Neural progenitor cell (in vitro differentiated cells): ENCODE measurements at places on chromosomes 7 and 10.

DNA sequence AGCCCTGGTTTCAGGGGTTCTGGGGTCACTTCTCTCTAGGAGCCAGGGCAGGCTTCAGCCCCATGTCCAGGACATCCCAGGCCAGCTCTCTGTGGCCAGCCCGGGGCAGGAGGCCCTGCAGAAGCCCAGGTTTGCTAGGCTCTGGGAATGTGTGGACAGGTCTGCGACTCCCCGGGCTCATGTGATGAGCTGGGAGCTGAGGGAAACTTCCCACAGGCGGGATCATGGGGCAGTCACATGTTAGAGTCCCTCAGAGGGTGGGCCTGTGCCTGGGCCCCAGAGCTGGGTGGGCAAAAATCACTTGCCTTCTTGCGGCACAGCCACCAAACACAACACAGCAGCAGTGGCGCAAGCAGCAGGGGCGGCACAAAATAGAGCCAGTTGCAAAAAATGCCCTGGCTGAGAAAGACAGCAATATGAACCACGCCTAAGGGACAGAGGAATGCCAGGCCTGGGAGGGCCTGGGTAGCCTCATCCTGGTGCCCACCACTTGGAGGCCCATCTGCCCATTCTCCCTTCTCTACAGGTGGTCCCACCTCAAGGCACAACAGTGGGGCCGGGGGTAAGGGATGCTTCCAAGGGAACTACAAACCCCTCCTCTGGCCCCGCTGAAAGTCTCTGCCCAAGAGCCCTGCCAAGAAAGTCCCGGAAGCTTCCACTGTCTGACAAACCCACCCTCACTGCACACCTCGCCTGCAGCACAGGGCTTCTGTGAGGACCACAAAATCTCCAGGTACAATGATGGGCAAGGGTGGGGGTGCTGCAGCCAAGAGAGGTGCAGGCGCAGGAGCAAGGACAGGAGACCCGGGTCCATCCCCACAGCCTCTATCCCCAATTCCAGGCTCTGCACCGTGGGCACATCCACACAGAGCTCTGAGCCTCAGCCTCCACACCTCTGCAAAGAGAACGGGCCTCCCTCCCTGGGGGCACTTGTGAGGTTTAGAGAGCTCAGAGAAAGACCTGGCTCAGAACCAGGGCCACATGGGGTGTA lies 34.6 kb upstream of the ANTXRL start:
- no peak for DNase-seq

- DNase-seq = no peak
These were observed 145.2 kb downstream of the ARID5B start for GRCh38 chr10:62046522-62047227.

GRCh38 chr10:100289641-100290040 lies 3.2 kb upstream of the BLOC1S2 start:
- no peak for DNase-seq

- DNase-seq = no peak
These were observed 6.9 kb downstream of the HKDC1 start for GRCh38 chr10:69226919-69227450.

DNA sequence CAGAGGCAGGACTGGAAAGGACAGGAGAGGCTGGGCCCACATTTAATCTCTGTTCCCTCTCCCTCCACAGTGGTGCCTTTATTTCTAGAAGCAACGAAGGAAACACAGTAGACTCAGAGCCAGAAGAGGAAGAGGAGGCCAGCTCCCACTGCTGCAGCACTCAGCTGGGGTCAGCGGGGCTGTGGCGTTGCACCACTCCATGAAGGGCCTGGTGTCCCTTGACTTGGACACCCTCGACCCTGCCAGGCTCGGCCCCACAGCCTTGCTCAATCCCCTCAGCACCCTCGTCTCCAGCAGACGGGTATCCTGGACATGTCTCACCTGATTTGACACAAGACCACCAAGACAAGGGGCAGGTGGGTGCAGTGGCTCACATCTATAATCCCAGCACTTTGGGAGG lies 38.8 kb downstream of the PRKAG2 start:
- no peak for DNase-seq
